ENCODE measurements at places on chromosomes 11 and 22.

- DNase-seq, result no peak
Measured at GRCh38 chr11:133712051-133712560, 133.2 kb downstream of the SPATA19 start.

GRCh38 chr11:110447897-110448745 is 18.4 kb downstream of the FDX1 start:
- DNase-seq, result no peak

DNA sequence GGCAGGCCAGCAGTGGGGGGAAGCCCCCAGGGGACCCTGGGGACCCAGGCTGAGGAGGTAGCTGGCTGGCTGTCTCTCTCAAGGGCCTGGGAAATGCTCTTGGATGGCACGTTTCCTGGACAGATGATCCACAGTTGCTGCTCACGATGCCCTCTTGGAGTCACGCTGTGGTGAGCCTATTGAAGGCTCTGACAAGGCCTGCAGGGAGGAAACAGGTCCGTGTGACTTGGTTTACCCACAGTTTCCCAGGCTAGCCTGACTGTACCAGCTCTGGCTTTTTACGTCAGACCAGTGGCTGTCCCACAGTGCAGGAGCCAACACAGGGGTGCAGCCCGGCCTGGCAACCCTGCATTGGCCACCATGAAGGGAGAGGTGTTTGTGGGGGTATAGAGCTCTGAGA is 29.2 kb upstream of the PPARA start:
- DNase-seq, result no peak

GRCh38 chr11:131324921-131325570 is 45.4 kb upstream of the NTM start:
- no peak for DNase-seq

DNA sequence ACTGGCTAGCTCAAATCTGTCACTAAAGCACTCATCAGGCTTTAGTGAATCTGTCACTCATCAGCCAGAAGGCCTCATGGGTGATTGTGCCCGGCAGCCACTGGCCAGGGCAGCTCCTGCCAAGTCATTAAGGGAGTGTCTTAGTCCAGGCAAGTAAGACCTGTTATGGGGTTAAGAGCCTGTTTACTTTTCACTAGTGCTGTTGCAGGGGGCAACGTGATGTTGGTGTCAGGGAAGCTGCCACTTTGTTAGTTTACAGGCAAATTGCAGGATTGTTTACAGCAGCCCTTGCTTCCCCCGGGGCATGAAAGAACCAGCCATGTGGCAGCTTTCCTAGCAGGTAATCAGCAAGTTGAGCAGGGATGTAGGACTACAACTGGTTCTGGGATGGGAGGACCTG is 155.6 kb upstream of the NCAM1 start:
- no peak for DNase-seq

DNA sequence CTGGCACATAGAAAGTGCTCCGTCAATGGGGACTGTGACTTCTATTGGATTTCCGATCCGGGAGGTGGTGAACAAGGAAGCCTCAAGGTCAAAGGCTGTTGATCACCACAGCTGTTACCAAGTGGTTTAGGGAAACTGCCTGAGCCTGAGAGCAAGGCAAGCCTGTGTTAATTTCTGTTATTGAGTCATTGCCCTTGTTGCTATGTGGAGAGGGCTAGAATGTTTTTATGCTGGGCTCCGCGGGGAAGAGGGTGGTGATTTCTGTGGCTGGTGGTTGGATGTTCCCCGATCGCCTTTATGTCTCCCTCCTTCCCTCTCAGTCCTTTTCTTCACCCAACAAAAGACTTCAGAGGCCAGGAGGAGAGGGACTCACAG is 108.5 kb upstream of the ALX4 start:
- no peak for DNase-seq

DNA sequence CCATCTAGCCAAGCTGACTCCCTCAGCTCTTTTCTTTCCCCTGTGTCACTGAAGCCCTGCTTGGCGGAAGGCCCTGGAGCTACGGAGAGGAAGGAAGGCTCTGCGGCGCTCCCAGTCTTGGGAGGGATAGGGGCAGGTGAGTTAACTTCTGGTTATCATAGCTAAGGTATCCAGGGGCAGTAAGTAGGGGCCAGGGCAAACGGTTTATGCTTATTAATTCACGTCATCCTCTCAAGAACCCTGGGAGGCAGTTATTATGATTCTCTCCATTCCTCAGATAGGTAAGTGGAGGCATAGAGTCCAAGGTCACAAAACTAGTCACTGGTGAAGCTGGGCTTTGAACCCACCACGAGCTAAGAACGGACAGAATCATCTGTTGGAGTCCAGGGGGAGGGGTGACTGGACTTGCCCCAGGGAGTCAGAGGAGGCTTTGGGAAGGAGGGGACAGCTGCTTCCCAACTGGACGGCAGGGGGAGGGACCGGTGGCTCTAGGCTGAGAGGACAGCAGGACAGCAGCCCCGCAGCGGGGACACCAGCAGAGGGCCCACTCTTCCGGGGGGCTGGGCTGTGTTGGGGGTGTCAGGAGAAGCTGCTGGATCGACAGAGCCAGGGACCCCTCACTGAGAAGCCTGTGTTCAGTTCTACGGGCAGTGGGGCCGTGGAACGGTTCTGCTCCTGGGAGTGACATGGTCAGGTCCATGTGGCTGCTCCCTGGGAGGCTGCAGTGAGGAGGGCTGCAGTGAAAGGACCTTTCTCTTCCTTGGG is 3.5 kb downstream of the BAIAP2L2 start:
- no peak for DNase-seq

GRCh38 chr11:60321051-60321450 is 6.0 kb upstream of the MS4A6E start:
- no peak for DNase-seq
